ENCODE measurements at places on chromosomes 6 and 20.

- no peak for DNase-seq
These were observed 80.2 kb downstream of the IRAK1BP1 start for GRCh38 chr6:78947529-78947928.

DNA sequence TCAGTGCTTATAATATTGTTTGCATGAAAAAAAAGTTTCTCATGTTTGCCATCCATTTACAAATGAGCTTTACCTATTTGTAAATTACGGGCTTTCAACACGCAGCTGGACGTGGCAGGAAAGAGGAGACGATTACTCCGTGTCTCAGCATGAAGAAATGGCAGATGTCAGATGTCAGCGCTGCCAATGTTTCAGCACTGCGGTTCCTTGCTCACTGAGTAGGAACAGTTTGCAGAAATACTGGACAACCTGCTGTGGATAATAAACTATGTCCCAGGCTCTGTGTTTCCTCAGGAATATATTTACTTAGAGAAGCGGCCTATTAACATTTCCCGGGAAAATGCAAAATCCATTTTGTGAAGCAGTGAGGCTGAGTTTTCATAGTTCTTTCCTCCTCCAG lies 22.7 kb downstream of the RAMACL start:
- no peak for DNase-seq

DNA sequence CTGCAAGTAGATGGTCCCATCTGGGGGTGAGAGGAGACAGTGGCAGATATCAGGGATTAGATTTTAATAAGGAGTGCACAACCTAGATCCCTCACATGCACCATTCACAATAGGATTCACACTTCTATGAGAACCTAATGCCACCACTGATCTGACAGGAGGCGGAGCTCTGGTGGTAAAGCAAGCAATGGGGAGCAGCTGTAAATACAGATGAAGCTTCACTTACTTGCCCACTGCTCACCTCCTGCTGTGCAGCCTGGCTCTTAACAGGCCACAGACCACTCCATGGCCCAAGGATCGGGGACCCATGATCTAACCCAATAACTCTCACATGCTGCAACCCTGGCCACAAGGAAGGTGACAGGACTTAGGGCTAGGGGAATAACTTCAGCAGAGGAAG lies 75.4 kb downstream of the ZNF133 start:
- DNase-seq, result no peak

GRCh38 chr6:26363882-26364701 lies 906 bp upstream of the BTN3A2 start:
- peak; percentile 10 for DNase-seq

- DNase-seq, result no peak
These were observed 133.0 kb downstream of the FIG4 start for GRCh38 chr6:109824105-109824504.

GRCh38 chr6:109118871-109119354 lies 23.6 kb downstream of the CEP57L1 start:
- DNase-seq, result no peak

GRCh38 chr20:49483018-49483695 lies 689 bp upstream of the KCNB1 start:
- DNase-seq, result no peak

- DNase-seq, result no peak
These were observed 61.3 kb upstream of the HEY2 start for GRCh38 chr6:125688138-125688537.

- DNase-seq, result no peak
These were observed 245.4 kb downstream of the HTR1B start for GRCh38 chr6:77217896-77218295.

- no peak for DNase-seq
These were observed 4.9 kb downstream of the SASH1 start for GRCh38 chr6:148347441-148348054.

- no peak for DNase-seq
These were observed 108.6 kb downstream of the TASP1 start for GRCh38 chr20:13530146-13530545.

DNA sequence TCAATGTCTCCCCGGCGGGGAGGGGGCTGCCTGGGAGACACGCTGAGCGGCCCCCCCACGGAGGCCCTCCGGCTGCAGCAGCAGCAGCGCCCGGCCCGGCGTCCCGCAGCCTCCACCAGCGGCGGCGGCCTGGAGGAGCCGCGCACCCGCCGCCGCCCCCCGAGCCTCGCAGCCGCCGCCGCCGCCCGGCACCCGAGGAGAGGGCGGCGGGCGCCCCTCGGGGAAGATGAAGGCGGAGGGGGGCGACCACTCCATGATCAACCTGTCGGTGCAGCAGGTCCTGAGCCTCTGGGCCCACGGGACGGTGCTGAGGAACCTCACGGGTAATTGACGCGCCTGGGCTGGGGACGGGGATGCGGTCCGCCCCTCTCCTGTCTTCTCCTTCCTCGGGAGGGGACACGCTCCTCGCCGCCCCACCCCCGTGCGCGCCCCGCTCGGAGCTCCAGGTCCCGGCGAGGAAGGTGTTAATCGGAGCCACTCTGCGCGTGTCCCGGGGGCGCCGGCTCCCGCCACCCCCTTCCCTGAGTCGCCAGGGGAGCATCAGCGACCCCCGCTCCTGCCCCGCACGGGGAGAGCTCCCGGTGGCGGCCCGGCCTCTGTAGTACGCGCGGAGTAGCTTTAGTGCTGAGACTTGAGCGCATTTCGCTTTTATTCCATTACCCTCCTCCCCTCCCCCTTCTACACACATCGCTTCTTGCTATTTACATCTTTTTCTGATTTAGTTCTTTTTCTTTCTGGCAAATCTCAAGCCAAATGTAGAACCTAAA lies 686 bp downstream of the TMEM170B start:
- peak; percentile 24 for DNase-seq

DNA sequence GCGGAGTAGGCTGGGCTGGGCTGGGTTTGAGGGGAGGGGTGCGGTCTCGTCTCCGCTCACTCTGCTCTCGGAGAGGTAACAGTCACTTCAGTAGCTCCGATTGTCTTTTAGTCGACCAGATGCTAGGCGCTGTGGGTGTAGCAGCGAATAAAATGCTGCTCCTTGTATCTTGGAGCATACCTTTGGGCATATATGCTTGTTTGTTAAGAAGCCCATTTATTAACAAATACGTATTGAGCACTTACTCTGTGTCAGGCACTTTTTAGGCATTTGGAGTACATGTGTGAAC lies 545 bp downstream of the ACTR5 start:
- no peak for DNase-seq

GRCh38 chr6:161067749-161068148 lies 76.2 kb downstream of the MAP3K4 start:
- no peak for DNase-seq

- DNase-seq, result no peak
These were observed 184.2 kb upstream of the FOXA2 start for GRCh38 chr20:22768266-22769178.

- no peak for DNase-seq
These were observed 865 bp upstream of the DAAM2 start for GRCh38 chr6:39791311-39791710.

GRCh38 chr6:116111552-116112528 lies 11.2 kb downstream of the NT5DC1 start:
- DNase-seq, result no peak

- no peak for DNase-seq
These were observed 48.7 kb upstream of the CRISP1 start for GRCh38 chr6:49915035-49915434.

- no peak for DNase-seq
These were observed 11.2 kb downstream of the TCFL5 start for GRCh38 chr20:62850333-62850974.

DNA sequence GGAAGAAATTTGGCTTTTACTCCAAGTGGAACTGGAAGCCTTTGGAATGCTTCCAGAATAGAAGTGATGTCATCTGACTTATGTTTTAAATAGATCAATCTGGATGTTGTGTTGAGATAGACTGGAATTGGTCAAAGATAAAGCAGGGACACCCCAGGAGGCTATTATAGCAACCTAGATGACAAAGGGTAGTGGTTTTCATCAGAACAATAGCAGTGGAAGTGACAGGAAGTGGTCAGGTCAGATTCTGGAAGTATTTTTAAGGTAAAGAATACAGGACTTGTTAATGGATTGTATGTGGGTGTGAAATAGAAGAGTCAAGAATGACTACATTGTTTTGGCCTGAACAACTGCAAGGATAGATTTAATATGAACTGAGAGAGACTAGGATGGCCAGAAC lies 191.4 kb downstream of the ADGRB3 start:
- no peak for DNase-seq

DNA sequence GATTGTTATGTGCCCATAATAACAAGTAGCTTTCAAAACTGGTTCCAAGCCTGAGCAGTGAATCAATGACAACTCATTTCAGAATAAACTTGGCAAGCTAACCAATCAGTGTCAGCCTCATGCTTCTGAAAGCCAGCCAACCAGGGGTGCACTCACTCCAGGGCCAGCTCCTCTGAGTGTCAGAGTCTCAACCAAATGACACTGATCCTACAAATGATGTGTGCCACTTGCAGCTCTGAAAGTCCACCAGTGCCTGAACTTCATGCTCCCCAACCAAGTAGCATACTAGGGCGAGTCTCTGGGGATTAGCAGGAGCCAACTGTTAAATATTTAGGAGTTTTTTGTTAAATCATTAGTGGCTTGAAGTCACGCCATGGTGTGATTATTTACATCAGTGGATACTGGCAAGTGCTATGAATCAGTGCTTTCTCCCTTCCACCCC lies 4.5 kb downstream of the IYD start:
- DNase-seq, result no peak

GRCh38 chr20:49149281-49150045 lies 38.7 kb downstream of the STAU1 start:
- DNase-seq, result no peak

- DNase-seq, result no peak
These were observed 144.7 kb downstream of the ERMARD start for GRCh38 chr6:169895926-169896761.

GRCh38 chr6:44268095-44268628 lies 2.1 kb upstream of the TMEM151B start:
- peak; percentile 60 for DNase-seq

GRCh38 chr6:118705544-118706491 lies 54.4 kb upstream of the CEP85L start:
- DNase-seq, result no peak

DNA sequence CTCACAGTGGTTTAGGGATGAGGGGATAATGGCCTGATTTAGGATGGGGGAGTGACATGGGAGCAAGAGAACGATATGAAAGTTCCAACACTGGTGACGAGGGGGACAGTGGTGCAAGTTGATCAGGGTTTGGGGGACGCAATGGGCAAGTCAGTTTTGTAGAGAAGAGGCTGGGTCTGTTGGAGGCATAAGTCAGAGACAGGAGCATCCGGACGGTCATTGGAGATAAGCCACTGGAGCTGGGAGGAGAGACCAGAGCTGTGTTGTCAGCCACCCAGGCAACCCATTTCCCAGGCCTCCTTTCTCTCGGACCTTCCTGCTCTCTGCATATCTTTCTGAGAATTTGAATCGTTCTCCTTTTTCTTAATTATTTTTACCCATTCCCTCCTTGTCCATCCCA lies 9.5 kb downstream of the DNPH1 start:
- no peak for DNase-seq

- no peak for DNase-seq
These were observed 94.5 kb upstream of the PTPN1 start for GRCh38 chr20:50415516-50416268.

GRCh38 chr6:37765182-37765775 lies 54.2 kb upstream of the ZFAND3 start:
- no peak for DNase-seq

GRCh38 chr6:5286780-5287179 lies 25.5 kb downstream of the FARS2 start:
- no peak for DNase-seq

GRCh38 chr6:138728662-138729061 lies 44.9 kb upstream of the CCDC28A start:
- no peak for DNase-seq

All from naive B cell (primary cell).